ENCODE measurements at places on chromosomes 13 and 19.

DNA sequence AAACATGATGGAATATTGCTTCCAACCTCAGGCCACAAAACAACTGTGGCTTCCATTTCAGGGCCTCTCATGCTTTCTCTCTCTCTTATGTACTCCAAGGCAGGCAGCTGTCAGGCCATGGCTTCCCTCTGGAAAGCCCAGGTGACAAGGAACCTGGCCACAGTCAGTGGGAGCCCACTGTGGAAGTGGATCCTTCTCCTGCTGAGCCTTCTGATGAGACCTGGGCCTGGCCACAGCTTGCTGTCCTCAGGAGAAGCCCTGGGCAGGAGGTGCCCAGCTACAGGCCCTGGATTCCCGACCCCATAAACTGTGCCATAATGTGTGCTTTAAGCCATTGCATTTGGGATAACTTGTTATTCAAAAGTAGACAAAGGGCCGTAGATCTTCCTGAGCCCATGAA, 71.2 kb downstream of the SPACA7 start:
- no peak for DNase-seq

DNA sequence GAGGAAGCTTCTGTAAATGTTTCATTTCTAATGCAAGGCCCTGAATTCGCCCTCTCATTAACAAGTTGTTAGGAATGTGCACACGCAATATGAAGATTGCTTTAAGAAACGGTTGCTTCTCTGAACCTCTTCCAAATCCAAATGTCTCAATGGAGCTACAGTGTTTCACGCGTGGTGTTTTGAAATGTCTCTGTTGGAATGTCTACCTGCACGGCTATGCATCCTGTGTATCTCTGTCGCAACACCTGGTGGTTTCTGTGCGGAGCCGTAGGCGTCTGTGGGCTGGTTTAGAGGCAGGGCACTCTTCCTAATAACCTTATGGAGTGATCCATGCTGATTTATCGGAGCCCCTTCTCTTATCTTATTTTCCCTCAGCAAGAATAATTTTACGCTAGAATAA, 1584.2 kb upstream of the SLC10A2 start:
- DNase-seq = no peak

DNA sequence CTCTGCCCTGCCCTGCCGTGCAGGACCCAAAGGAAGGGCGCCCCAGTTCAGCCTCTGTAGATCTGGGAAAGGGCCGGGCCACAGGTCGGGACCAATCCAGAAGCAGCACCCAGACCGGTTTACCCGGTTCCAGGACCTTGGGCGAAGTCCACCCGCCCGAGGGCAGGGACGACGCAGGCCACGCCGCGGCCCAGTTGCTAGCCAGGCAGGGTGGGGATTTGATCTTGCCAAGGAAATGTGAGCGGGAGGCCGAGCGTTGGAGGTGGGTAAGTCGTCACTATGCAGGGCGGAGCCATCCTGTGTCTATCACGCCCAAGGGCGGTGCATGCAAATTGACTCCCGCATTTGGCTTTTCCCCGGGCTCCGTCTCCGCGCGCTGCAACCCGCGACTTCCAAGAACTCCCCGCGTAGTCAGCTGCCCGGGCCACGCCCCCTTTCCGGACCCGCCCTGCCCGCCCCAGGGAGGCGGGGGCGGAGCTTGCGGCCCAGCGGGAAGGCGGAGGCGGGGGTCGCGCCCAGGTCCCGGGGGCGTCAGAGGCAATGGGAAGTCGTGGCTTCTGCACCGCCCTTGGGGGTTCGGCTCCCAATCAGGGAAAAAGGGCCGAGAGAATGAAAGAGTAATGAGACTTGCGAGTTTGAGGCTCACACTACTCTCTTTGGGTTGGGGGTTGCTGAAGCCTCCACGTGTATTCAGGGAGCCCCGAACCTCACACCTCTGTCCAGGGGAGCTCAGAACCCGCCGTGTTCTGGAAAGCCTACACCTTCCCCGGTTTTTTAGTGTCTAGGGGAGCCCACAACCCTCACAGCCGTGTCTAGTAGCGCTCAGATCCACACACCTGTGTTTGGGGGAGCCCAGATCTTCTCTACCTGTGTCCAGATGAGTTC, 12.8 kb downstream of the IER2 start:
- DNase-seq = peak; percentile 96

- DNase-seq = no peak
These were observed 49.7 kb upstream of the EHD2 start for GRCh38 chr19:47663435-47663910.

GRCh38 chr19:41601771-41602170, 25.1 kb downstream of the CEACAM4 start:
- DNase-seq = no peak

DNA sequence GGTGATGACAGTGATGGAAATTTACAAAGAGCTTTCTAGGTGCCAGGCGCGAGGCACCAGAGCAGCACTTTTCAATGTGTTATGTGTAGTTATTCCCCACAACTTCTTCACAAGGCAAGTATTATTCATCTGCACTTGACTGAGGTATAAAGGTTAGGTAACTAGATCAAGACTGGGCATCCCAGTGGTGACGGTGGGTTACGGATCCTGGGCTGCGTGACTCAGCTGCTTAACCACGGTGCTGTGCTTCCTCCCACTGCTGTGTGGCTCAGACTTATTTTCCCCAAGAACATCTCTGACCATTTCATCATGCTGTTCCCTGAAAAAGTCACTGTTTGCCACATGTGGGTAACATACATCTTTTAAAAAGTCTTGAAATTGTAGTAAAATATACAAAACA, 19.3 kb downstream of the EDDM13 start:
- DNase-seq = no peak

DNA sequence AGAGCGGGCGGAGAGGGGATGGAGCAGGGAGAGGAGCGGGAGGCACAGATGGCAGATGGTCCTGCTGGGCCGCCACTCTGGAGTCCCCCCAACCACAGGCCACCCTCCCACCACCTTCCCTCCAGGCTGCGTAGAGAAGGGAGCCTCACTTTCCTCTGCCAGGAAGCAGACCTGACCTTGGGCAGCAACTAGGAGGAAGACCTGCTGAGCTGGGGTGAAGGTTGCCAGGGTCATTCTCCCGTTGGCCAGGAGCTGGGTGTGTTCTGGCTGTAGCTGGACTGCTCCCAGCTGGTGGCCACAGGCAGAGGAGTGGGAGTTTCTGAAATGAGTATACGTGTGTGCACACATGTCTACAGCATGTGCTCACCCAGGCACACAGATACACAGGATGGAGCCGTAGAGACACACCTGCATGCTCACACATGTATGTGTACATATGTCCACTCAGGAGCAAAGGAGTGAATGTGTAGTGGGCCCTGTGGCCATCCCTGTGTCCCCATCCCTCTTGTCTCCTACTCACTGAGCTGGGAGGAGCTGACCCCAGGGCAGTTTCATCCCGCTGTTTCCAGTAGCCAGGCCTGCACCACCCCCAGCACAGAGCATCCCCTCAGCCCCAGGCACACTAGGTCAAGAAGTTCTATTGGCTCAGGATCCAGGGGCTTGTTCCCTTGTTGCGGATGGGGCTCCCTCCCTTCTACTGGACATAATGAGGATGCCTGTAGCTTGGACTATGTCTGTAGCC, 53.0 kb downstream of the CHST8 start:
- no peak for DNase-seq

Data from renal pelvis (tissue), 12 donors.